ENCODE measurements at places on chromosomes 7 and 10.

DNA sequence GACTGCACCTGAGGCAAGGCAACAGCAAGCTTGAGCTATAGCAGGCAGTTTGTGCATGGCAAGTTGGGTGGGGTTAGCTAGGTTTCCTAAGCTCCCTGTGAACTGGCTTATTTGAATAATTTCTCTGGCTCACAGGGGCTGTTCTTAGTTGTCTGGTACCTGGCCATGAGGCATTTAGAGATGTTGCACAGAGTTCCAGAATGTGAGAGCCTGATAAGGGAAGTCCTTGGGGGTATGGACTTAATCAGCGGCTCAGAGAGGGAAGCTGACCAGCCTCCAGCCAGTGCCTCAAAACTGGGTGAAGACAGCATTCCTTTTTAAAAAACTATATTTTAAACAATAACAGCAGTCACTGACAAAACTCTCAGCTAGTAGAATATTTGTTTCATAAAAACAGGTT is 307.4 kb downstream of the FZD1 start:
- no peak for DNase-seq

DNA sequence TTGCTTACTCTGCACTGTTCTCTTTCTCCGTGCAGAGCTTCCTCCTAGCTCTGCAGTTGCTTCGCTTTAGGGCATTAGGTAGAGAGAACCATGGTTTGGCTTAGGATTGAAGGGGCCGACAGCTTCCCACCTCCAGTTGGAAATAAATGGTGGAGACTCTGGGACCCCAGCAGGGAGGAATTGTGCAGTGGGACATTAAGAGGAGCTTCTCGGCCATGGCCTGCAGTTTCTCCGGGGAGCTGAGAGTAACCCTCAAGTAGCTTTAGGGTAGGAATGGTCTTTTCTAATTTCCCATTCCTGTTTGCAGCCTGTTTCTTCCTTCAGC is 1.2 kb downstream of the SUFU start:
- no peak for DNase-seq

DNA sequence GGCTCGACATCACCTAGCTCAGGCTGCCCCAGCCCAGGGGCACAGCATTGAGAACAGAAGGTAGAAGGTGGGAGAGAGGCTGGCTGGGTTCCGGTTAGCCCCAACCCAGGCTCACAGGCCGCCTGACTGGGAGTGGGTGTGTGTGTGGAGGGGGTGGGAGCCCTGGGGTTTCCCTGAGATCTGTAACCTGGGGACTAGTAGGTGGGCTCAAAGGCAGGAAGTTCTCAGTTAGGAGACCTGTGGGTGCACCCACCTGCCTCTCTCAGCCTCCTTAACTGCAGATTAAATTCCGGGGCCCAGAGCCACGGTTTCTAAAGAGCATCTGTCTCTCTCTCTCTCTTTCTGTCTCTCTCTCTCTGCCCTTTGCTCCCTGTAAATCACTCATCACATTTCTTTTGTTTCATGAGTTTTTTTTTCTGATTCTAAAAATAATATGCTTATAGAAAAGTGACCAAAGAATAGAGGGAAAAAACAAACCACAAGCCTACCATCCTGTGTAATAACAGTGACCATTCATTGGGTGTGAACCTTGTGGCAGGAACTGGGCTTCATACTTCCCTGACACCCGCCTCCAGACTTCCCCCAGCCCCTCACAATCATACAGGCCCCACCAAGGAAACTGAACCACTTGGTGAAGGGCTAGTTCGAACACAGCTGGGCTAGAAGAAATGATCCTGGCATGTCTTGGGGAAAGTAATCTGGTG is 83.4 kb upstream of the SMNDC1 start:
- no peak for DNase-seq

- no peak for DNase-seq
These were observed 546.0 kb upstream of the FZD8 start for GRCh38 chr10:36188080-36188453.

GRCh38 chr7:94333810-94334209 is 60.9 kb upstream of the COL1A2 start:
- no peak for DNase-seq

GRCh38 chr7:86411814-86412213 is 231.9 kb upstream of the GRM3 start:
- DNase-seq = no peak

- peak; percentile 20 for DNase-seq
These were observed 30.0 kb upstream of the PRKAR2B start for GRCh38 chr7:107014387-107015023.

DNA sequence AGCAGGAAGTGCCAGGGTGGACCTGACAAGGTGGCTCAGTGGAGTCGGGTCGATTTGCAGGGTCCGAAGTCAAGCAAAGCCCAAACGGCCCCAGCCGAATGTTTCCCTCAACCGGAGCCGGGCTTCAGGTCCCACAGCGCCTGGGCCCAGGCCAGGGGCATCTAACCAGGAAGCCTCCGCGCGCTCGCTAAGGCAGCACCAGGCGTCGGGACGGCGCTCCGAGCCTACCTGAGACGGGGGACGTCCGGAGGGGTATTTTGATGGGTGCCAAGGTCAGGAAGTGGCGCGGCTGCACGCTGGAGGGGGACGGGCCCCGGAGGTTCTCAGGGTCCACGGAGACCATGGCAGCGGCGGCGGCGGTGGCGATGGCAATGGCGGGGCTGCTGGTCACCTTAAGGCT is 51.5 kb downstream of the TCERG1L start:
- DNase-seq = no peak

DNA sequence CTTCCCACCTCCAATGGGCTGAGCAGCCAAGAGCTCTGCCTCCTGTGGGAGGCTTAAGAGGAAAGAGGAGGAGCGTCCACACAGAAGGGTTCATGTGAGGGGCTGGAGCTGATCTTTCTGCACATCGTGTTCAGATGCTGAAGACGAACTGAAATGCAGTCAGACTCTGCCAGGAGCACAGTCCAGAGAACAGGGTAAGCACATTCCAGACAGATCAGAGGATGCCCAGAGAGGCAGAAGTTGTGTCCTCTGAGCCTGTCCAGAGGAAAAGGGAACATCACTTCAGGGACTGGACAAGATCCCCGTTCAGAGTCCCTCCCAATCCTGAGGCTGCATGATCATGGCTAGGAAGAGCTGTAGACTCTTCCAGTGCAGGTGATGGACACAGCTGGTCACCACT is 72.9 kb downstream of the ITIH5 start:
- no peak for DNase-seq

- DNase-seq = no peak
These were observed 21.6 kb upstream of the TRIL start for GRCh38 chr7:28979776-28980175.

- no peak for DNase-seq
These were observed 69.3 kb downstream of the AVL9 start for GRCh38 chr7:32564542-32564941.

- DNase-seq = no peak
These were observed 64.9 kb upstream of the FAM204A start for GRCh38 chr10:118407026-118407425.

- DNase-seq = no peak
These were observed 322.2 kb downstream of the LRMDA start for GRCh38 chr10:75753621-75754020.

GRCh38 chr10:124935946-124936345 is 6.0 kb upstream of the ZRANB1 start:
- DNase-seq = peak; percentile 12

GRCh38 chr10:1698185-1698584 is 39.1 kb downstream of the ADARB2 start:
- DNase-seq = no peak

GRCh38 chr7:101865031-101865430 is 47.6 kb downstream of the CUX1 start:
- no peak for DNase-seq

GRCh38 chr7:21911341-21911875 is 34.3 kb downstream of the CDCA7L start:
- DNase-seq = peak; percentile 87

- DNase-seq = no peak
These were observed 10.3 kb upstream of the DNAAF5 start for GRCh38 chr7:716222-716621.

GRCh38 chr7:125661677-125662076 is 732.1 kb upstream of the POT1 start:
- DNase-seq = no peak

DNA sequence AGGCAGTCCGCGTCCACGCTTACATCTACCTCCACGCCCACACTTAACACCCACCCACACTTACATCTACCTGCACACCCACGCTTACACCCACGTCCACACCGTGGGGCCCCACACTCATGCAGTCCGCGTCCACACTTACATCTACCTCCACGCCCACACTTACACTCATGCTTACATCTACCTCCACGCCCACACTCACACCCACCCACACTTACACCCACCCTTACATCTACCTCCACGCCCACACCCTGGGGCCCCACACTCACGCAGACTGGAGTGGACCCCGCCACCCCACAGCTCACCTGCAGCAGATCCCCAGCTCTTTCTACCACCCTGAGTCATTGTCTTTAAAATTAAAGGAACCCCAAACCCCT is 32.4 kb upstream of the PWWP2B start:
- DNase-seq = no peak

GRCh38 chr7:50329775-50330174 is 25.3 kb downstream of the IKZF1 start:
- no peak for DNase-seq

- peak; percentile 99 for DNase-seq
These were observed 24.2 kb upstream of the MACC1 start for GRCh38 chr7:20241194-20241910.

DNA sequence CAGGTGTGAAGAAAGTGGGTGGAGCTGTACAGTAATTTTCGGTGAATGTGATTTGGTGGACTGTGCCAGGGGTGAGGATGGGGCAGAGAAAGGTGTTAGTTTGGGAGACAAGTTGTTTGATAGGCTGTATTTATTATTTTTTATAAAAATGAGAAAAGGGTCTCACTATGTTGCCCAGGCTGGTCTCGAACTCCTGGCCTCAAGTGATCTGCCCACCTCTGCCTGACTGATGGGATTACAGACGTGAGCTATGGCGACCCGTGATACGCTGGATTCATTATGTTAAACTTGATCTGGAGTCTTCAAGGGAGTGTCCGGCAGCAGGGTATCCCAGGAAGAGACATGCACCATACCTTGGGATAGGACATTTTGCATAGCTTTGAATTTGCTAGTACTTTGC is 1.3 kb downstream of the KAT6B start:
- DNase-seq = no peak

DNA sequence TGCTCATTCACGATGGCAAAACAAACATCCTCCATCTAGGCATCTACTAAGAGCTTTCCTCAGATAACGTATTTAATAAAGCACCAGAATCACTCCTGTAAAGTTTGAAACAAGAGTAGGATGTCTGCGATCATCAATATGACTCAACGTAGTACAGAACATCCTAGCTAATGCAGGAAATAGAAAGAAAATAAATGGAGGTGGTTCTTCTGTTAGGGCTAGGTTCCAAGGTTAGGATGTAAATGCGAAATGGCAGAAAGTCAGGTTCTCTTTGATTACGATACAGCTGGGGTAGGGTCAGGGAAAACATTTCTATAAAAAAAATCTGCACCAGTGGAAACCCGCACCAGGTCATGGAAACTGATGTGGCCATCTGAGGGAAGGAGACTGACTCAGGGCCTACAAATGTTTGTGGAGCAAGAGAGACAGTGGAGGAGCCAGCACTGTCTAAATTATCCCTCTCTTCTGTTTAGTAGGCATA is 29.1 kb downstream of the CCDC6 start:
- DNase-seq = peak; percentile 41

- no peak for DNase-seq
These were observed 1107.3 kb upstream of the LRRN3 start for GRCh38 chr7:109983618-109984017.

GRCh38 chr7:100156331-100157068 is 2.0 kb downstream of the TRAPPC14 start:
- no peak for DNase-seq

- DNase-seq = peak; percentile 5
These were observed 467.4 kb upstream of the FZD8 start for GRCh38 chr10:36109399-36110023.

- DNase-seq = no peak
These were observed 2.1 kb downstream of the KLRG2 start for GRCh38 chr7:139481364-139481763.

- no peak for DNase-seq
These were observed 25.3 kb upstream of the ACSM6 start for GRCh38 chr10:95168694-95169093.

GRCh38 chr7:14842523-14842922 is 60.0 kb downstream of the DGKB start:
- DNase-seq = no peak

DNA sequence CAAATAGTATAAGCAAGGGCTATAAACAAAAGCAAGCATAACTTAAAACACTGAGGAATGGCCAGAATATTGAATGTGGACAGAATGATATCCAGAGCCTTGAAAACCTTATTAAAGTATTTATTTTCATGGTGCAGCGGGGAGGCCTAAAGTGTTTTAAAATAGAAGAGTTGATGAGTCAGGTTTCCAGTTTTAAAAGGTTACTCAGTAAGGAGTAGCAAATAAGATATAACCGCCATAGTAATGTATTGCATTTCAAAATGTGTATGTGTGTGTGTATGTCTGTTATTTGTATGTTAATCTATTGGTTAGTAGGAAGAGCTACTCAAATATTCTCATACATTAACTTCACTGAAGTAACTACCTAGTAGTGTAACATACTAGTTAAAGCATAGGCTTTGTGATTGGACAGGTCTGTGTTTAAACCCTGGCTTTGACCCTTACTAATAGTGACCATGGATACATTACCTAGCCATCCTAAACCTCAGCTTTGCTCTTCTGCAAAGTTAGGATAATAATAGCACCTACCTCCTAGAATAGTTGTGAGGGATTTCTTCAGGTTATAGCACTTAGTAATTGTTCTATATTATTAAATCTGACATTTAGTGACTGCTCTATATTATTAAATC is 16.9 kb downstream of the CUTC start:
- no peak for DNase-seq

DNA sequence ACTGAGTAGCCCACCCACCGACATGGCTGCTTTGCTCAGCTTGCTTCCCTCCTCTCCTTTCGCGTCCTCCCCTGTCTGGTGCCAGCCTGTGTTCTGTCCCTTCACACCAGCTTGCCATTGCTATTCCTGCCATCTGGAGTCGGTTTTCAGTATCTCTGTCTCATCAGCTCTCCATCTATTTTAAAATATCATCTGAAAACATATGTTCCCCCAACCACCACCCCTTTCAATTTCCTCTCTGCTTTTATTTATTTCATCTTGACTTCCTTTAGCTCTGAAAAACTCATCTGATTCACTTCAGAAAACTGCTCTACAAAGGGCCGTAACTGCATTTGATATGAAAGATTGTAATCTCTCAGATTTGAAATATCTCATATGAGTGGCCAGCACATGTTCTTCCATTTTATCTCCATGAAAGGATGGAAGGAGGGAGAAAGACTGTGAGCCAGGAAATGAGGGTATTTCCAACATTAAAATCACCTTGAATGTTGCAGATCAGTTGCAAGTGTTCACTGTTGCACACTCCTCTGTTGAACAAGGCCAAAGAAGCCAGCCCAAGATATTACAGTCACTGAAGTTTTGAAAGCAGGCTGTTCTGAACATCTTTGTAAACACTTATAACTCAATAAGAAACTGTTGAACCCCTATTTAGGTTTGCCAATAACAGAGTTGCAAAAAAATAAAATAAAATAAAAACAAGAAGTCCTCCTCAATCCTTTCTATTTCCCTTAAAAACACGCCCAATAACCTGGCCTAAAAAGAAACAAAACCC is 202.4 kb upstream of the NEBL start:
- DNase-seq = no peak

- DNase-seq = no peak
These were observed 336.5 kb downstream of the CRPPA start for GRCh38 chr7:16084875-16085274.

- DNase-seq = no peak
These were observed 5.8 kb downstream of the LIPA start for GRCh38 chr10:89245802-89246201.
